ENCODE measurements at places on chromosomes 16 and 17.

- no peak for DNase-seq
Observed at GRCh38 chr17:49621946-49622529, 46.4 kb downstream of the NXPH3 start.

- DNase-seq = no peak
Observed at GRCh38 chr17:1008008-1008761, 11.3 kb downstream of the TIMM22 start.

DNA sequence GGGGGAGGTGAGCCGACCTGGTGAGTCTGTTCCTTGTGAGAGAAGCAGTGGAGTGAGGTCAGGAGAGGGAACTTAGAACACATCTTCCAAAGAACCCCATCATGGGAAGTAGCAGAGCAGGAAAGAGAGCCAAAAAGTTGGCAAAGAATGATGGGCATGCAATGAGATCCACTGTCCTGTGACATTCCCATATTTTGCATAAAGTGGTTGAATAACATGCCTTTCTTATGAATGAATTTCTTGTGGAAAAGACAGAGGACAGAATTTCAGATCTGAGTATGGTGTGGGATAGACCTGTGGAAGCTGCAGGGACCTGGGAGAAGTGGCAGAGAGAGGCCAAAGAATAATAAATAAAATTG, 41.3 kb downstream of the TMEM100 start:
- no peak for DNase-seq

DNA sequence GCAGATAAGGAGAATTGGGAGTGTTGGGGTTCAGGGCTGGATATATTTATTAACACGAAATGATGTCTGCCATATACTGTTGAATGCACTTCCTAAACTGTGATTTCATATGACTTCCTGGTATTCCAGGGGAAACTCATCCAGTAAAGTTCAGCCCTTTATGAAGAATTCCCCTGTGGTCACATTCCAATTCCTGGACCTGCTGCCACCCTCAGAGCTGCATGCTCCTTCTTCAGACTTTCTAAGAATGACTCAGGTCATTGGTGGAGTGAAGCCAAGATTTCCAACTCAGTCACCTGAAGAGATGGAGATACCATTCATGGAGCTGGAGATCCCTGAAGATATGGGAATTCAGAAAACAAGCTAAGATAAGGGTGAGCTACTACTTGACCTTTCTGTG, 114.2 kb upstream of the TMEM97 start:
- DNase-seq = no peak

DNA sequence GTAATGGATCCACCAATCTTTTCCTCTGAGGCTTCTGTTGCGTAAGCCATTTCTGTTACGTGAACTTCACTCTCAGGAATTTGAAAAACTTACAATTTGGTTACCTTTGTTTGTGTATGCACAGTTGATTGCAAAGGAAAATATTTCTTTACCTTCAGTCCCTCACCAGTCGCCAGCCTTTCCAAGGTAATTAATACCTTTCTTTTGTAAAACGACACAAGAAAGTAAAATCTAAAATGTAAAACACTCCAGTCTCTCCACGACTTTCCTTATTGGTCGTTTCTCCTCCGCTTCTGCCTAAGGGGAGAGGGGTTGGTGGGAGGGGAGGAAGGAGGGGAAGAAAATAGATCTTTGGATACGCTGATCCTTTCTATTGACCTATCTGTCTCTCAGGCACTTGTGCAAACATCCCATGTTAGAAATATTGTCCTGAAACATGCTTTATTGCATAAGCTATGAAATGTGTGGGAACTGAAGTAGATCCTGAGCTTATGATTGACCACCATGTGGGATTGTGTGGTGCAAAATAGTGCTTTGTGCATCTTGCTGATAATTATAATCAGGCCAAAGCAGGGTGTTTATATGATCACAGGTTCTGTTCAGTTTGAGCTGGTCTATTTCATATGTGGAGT, 32.4 kb upstream of the EFCAB13 start:
- no peak for DNase-seq

DNA sequence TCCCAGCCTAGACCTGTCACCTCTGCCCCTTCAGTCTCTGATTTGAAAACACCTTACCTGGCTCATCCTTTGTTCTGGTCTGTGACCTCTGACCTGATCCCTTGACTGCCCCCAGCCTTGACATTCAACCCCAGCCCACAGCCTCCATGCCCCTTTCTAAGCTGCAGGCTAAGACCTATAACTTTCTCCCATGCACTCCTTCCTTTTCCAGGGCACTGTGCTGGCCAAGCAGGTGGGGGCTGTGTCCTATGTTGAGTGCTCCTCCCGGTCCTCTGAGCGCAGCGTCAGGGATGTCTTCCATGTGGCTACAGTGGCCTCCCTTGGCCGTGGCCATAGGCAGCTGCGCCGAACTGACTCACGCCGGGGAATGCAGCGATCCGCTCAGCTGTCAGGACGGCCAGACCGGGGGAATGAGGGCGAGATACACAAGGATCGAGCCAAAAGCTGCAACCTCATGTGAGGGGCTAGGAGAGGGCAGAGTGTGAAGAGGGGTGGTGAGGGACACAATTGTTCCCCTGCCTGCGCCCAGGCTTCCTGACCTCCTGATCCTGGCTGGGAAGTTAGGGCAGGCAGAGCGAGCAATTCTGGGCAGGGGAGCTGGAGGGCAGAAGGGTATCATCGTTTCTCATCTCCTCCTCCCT, 3.3 kb downstream of the RND2 start:
- DNase-seq = no peak

GRCh38 chr17:67365738-67366192, 612 bp downstream of the PSMD12 start:
- DNase-seq = no peak

DNA sequence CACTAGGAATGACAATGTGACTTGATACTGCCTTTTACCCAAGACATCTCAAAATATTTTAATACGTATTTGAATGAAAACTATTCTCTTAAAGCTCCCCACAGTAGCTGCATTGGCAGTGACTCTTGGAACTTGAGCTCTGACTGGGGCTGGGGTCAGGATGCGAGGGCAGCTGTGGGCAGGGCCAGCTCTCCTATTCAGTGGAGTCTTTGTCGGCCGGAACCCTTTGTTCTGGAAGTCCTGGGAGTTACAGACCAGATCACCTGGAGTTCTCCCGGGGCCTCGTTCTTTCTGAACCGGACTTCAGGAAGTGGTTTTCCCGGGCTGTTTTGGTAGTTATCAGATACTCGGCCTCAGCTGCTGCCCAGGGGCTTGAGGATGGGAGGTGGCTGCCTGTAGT, 84.9 kb downstream of the NPIPB11 start:
- no peak for DNase-seq

DNA sequence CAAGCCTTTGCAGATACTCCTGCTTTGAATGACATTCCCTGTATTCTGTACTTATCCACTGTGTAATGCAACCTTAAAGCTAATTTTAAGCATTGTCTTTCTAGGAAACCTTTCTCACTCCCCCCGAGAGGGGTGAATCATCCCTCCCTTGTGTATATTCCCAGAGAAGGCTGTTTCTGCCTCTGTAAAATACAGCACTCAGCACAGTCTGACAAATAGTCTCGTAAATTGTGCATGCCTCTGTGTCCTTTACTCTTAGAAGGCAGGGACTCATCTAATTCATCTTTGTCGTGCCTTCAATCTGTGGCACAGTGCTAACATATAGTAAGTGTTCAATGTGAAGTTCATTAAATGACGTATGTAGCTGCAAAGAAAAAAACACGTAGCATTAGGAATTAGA, 200.7 kb downstream of the CA10 start:
- DNase-seq = no peak
